ENCODE measurements at places on chromosomes 11 and 22. TPM values are rescaled to one million over a fixed set of nuclear protein-coding genes. Genes with fewer than 3 reads are reported as not detected.

The TYR gene
- total RNA-seq = not detected

The PKDREJ gene
- not detected for total RNA-seq

The LRRC56 gene
- 3.6 TPM for total RNA-seq

The TTLL1 gene
- total RNA-seq = 6.7 TPM

The CHST1 gene
- not detected for total RNA-seq

DNA sequence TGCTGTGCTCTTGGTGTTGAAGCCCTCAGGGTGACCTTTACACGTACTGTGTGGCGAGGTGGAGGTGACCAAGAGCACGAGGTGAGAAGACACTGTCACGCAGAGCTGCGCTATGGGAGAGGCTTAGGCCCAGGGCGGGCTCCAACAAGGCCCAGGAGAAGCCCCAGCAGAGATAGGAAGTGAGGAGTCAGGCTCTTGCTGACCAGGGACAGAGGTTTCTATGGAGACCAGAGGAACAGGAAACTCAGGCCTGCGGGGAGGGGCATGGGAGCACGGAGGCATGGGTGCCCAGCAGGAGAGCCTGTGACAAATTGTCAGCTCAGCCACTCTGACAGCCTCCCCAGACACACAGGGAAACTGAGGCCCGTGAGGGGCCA, 15.8 kb downstream of the DGKZ start:
- DNase-seq = no peak

DNA sequence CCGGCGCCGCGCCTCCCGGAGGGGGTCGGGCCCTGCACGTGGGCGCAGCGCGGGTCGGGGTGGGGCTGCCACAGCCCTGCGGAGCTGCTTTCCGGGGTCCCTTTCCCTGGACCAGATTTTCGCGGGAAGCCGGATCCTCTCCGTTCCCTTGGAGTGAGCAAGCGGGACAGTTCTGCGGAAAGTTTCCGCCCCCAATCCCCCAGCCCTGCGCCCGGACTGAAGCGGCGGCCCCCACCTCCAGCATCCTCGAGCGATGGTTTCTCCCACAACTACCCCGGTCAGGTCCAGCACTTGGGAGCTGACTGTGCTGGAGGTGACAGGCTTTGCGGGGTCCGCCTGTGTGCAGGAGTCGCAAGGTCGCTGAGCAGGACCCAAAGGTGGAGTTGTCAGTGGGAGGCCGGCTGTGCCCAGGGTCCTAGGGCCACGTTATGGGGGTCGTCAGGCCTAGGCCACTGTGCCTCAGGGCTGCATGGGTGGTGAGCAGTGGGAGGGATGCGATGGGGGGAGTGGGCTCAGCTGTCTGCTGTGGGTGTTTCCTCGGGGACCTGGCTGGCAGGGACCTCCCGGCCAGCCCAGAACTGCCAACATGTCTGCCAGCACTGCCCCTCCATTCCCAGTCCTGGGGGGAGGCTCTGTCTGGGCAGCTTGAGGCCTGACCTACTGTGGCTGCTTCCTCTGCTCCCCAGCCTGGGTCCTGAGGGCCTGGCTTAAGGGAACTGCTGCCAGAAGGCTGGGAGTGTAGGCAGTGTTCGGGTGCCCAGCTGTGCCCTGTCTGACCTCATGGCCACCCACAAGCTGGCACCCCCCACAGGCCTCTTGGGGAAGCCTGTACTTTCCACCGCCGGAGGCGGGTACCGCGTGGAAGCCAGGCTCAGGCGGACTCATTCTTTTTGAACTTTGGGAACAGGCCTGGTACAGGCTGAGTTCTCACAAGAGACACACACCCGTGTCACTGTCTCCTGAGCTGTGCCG, 726 bp downstream of the ST3GAL4 start:
- peak; percentile 5 for DNase-seq

- DNase-seq = no peak
These were observed 15.2 kb downstream of the PAX6 start for GRCh38 chr11:31795706-31796498.

DNA sequence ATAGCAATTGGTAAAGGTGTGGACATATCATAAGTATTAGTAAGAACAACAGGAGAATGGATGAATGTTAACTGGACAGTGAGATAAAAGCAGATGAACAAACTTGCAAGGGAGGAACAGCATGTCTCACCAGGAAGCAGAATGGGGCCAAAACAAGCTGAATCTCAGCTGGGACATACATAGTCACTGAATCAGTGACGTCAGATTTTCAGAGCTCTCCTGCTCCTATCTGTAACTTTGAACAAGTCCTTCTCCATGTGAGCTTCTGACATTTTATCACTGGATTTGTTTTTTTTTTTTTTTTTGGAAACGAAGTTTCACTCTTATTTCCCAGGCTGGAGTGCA, 118.7 kb downstream of the BBOX1 start:
- no peak for DNase-seq

DNA sequence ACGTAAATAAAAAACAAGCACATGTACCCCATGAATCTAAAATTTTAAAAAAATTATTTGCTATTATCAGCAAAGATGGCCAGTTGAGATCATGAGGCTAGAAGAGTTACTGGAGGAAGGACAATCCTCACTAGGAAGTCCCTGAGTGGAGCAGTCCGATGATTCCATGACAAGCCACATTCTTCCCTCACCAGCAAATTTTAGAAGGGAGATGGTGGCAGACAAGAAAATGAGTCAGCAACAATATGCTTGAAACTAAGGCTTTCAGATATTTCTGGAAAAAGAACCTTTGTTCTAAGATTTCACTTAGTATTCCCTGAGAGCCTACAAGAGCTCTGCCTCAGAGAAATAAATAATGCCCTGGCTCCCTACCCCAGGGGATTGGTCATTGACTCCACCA, 34.9 kb downstream of the P4HA3 start:
- DNase-seq = no peak

GRCh38 chr11:42315267-42315666, 855.8 kb upstream of the LRRC4C start:
- DNase-seq = no peak

GRCh38 chr11:94658386-94658785, 91.2 kb downstream of the PIWIL4 start:
- no peak for DNase-seq

DNA sequence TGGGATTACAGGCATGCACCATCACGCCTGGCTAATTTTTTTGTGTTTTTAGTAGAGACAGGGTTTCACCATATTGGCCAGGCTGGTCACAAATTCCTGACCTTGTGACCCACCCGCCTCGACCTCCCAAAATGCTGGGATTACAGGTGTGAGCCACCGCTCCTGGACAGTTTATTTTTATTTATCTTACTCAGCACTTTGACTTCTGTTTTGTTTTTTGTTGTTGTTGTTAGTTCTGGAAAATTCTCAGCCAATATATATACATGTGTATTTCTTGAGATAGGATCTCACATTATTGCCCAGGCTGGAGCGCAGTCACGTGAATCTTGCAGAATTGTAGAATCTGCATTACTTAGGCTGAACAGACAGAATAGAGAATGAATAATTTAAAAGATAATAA, 107.6 kb downstream of the CSTPP1 start:
- no peak for DNase-seq

GRCh38 chr22:44603767-44604166, 98.2 kb upstream of the PRR5 start:
- no peak for DNase-seq

DNA sequence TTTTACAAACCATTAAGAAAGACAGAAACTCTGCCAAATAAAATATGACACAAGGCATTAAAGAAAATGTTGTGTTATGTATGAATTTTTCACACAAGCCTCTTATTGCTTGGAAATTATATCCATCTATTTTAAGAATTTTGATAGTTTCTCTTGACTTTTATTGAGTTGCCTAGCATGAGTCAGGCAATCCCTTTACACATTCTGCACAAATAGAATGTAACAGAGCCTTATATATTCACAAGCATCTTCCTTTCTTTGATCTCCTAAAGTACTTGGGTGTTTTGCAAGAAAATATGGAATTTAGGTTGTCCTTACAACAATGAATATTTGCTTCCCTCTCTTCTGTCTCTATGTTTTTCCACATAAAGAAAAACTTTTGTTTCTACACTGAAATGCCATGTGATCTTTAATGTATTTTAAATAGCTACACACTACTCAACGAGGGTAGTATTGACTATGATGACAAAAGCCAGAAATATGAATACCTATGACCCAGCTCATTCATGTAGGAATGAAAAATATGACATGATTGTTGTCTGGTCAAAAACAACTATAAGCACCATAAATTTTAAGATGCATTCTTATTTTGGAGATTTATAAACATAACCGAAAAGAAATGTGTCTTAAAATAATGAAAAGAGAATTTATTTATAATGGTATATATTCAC, 398.8 kb downstream of the GUCY1A2 start:
- DNase-seq = no peak

DNA sequence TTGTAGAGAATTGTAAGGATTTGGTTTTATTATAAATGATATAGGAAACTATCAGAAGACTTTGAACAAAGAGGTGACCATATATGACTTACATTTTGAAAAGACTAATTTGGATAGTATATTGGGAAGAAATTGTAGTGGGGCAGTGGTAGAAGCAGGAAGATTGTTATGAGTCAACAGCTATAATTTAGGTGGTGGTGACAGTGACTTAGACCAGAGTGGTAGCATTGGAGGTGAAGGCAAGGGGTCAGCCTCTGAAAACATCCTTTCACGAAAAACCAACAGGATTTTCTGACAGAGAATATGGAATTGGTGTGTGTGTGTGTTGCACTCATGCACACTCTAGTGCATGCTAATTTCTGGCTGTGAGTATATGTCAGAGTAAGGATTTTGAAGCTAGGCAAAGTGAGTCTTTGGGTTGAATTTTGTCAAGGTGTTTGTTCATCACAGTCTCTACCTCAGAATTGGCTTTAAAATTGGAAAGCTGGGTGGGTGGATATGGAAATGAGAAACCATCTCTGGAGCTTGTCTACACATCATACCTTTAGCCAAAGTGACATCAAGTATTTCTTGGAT, 8.2 kb upstream of the HBE1 start:
- DNase-seq = no peak

GRCh38 chr11:117767071-117767470, 29.9 kb downstream of the DSCAML1 start:
- DNase-seq = no peak
